ENCODE measurements at places on chromosomes 16 and 17.

GRCh38 chr16:88807142-88807625 lies 3.6 kb downstream of the CDT1 start:
- DNase-seq, result no peak

GRCh38 chr17:45243750-45244149 lies 18.1 kb downstream of the SPATA32 start:
- no peak for DNase-seq

- no peak for DNase-seq
These were observed 379.0 kb upstream of the SOX9 start for GRCh38 chr17:71741836-71742235.

- DNase-seq, result no peak
These were observed 43.4 kb downstream of the ADCY7 start for GRCh38 chr16:50309527-50310307.

GRCh38 chr17:47870056-47870455 lies 19.1 kb upstream of the SP6 start:
- DNase-seq, result no peak

GRCh38 chr17:76538941-76539570 lies 788 bp upstream of the PRCD start:
- DNase-seq, result no peak

DNA sequence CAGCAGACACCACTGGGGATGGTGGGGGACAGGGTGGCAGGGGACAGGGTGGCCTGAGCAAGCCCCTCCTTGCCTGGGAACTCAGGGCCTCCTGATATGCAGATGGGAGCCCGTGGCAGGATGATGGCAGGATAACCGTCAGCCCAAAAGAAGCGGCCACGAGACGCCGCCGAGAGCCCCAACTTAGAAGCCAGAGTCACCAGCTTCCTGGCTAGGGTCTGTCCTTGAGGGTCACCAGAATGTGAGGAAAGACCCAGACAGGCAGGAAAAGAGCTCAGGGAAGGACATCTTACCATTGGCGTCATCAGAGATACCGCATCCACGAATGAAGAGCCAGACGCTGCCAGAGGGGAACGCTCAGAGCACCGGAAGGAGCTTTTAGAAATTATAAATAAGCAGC lies 19.4 kb downstream of the RAB40C start:
- DNase-seq, result no peak

GRCh38 chr16:78608305-78608776 lies 508.9 kb downstream of the WWOX start:
- DNase-seq, result no peak

All from pons (tissue), 1 donor.